ENCODE measurements at places on chromosomes 3 and 15.

- no peak for DNase-seq
Measured at GRCh38 chr3:36965440-36965839, 20.6 kb upstream of the TRANK1 start.

DNA sequence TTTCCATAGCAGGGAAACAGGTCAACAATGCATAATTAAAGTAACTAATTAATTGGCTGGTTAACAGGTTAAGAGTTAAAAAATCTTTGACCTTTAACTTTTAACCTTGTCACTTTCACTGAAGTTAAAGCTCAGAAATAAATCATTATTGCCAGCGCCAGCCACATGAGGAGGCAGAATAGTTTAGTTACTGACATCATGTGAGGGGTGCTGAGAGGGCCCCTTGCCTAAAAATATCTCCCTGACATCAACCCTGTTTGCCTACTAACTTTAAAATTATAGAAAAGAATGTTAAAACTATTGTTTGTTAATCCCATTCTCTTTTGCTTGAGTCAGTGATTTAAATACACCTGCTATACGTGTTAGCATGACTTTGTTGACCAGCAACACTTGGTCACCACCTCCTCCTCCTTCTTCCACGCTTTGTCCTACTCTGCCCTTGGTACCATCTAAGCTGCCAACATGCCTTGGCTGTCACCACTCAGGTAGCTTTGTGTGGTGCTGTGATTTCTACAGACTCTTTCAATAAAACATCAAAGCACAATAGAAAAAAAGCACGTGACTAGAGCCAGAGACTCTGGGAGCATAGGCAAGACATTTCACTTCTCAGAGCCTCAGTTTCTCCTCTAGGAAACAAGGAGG is 2.7 kb downstream of the FBXO40 start:
- no peak for DNase-seq

- DNase-seq = peak; percentile 52
Measured at GRCh38 chr3:122577409-122578031, at the start of gene PARP15. TSS of gene PARP15 (plus strand) at chr3:122577650. CDS start at chr3:122577668, 18 bp downstream.

GRCh38 chr15:41827880-41828806 is at the start of gene JMJD7:
TSS of gene JMJD7 (plus strand) at chr15:41828092. CDS start at chr15:41828125, 33 bp downstream.
- peak; percentile 81 for DNase-seq

DNA sequence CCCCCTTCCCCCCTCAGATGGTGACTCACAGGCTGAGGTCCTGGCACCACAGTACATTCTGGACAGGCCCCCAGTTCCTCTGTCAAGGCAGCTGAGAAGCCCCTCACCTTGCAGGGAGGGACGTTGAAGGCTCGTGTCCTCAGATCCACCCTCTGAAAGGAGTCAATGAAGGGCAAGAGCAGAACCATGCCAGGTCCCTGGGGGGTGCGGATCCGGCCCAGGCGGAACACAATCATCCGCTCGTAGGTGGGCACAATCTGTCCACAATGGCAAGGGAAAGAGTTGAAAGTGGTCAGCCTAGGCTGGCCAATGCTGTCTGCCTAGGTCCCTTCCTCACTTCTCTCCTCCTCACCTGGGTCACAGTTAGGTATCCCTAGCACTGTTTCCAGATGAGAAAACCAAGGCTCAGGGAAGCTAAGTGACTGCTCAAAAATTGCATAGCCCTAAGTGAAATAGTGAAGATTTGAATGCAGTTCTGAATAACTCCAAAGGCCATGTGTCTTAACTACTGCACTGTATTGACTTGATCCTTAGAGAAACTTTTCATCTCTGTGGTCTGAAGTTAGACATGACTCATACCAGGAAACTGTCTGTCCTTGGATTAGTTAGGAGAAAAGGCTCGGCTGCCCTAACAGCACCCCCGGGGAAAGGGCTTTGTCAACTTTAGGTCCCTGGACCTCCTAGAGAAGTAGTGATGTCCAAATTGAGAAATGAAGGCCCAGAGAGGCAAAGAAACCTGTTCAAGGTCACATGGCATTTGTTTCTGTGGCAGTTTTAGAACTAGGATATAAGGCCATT is 2.9 kb downstream of the STOML1 start:
- DNase-seq = no peak

DNA sequence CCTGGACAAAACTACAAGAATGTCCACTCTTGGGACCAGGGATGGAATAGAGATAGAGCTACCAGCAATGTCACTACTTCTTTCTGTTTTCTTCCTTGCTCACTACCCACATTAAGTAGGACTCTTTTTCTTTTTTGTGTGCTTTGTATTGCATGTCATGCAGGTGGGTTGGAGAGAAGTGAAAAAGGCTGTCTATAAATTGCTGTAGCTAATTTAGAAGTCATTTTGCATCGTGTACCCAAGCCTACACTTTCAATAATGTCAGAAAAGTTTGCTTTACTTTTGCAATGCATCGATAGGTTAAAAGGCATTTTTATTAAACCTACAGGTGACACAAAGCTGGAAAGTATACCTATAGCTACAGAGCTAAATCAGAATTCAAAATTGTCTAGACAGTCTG is 58.9 kb downstream of the GTF2E1 start:
- DNase-seq = no peak

GRCh38 chr3:17941766-17942165 is 199.3 kb upstream of the TBC1D5 start:
- no peak for DNase-seq

DNA sequence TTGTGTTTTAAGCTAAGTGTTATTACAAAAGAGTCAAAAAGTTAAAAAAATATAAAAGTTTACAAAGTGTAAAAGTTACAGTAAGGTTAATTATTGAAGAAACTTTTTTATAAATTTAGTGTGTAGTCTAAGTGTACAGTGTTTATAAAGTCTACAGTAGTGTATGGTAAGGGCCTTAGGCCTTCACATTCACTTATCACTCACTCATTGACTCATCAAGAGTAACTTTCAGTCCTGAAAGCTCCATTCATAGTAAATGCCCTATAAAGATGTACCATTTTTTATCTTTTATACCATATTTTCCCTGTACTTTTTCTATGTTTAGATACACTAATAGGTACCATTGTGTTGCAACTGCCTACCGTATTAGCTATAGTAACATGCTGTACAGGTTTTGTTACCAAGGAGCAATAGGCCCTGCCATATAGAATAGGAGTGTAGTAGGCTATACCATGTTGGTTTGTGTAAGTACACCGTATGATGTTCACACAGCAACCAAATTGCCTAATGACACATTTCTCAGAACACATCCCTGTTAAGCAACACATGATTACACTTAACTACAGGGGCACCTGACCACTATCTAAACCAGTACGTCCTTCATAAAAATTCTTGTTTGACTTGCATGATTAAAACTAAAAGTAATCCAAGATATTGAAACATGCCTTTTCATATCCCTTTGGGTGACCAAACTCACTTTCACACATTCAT is 17.2 kb downstream of the RAD18 start:
- DNase-seq = no peak

DNA sequence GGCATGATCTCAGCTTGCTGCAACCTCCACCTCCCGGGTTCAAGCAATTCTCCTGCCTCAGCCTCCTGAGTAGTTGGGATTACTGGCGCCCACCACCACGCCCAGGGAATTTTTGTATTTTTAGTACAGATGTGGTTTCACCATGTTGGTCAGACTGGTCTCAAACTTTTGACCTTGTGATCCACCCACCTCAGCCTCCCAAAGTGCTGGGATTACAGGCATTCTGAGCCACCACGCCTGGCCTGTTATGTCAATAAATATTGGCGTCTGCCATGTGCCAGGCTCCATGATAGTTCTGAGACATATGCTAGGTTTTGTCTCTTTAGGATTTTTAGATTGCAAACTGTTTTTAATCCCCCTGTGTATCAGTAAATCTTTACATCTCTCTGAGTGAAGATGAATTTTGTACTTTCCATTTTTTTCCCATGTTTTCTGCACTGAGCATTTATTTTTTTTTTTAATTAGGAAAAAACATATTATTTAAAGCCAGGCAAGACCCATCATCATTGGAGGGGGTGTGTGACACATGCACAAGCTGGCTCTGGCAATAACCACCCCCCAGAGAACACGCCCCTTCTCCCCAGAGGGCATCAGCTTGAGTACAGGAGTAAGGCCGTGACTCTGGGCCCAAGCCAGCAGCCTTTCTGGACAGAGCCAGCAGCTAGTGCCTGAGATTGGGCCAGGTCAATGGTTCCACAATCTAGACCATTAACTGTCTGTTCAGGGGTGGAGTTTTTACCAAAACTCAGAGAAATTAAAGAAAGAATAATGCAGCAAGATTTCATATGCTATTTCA is 51.0 kb upstream of the ATP1B3 start:
- no peak for DNase-seq

GRCh38 chr3:46932455-46933225 is 43.9 kb downstream of the CCDC12 start:
- DNase-seq = no peak

DNA sequence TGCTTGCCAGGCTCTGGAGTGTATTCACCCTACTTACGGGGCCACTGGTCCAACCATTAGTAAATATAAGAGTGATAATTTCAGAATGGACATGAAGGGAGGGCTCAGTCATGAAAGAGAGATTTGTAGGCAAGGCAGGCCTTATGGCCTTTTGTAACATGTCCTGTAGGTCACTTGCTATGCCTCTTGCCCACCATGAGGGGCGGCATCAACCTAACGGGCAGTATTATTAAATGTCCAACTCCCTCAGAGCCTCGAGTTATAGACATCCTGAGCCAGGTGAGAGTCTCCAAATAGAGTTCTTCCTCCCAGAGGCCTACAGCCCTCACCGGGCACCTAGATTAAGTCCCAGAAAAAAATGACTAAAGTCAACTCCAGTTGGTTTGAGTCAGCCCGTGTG is 30.2 kb downstream of the ONECUT1 start:
- no peak for DNase-seq

DNA sequence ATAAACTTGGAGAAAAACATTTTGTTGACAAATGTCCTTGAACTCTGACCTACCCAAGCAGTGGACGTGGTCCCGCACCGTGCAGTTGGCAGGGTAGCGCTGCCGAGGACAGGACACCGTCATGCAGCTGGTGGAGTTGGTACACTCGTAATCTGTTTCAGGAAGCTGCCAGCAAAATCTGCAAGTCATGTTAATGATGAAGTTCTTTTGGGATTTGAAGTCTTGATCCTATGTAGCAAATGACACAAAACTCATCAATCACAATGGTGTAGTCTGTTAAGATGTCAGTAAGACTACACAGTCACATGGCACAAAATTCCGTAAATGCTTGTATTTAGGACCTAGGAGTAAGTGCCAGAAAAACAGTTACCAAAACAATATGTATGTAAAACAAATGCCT is 5.5 kb downstream of the TM2D3 start:
- DNase-seq = no peak

- DNase-seq = no peak
Measured at GRCh38 chr3:14829811-14830210, 11.0 kb downstream of the FGD5 start.

DNA sequence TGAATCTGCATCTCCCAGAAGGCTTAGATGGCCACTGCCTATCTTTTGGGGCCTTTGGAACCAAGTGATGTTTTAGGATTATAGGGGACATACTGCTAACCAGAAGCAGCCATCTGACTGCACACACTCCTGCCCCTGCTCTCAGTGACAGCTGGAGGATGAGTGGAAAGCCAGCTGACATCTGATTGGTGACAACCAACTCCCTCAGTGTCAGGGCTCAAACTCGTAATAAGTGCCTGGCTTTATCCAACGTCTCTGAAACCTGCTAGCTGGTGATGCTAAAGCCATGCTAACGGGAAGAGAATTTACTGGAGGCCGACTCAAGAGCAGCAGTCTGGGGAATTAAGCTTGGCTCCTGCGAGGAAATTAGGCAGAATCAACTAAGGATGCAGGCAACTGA is 35.1 kb downstream of the KY start:
- no peak for DNase-seq

DNA sequence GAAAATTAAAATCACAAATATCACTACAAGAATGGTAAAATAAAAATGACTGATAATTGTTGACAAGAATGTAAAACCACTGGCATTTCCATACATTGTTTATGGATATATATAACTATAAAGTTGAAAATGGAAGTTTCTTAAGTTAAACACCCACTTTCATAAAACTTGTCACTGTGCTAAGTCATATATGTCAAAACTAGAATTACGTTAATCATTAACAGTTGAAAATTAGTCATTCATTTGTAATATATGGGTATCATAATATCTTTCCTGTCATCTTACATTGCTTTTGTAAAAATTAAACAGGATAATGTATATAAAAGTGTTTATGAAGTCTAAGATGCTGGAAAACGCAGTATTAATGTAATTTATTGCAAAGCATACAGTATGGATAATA is 1398.6 kb upstream of the ALCAM start:
- DNase-seq = no peak

- no peak for DNase-seq
Measured at GRCh38 chr15:63904042-63904441, 70.3 kb upstream of the HERC1 start.

GRCh38 chr15:67746022-67746421 is 79.3 kb upstream of the SKOR1 start:
- DNase-seq = no peak

DNA sequence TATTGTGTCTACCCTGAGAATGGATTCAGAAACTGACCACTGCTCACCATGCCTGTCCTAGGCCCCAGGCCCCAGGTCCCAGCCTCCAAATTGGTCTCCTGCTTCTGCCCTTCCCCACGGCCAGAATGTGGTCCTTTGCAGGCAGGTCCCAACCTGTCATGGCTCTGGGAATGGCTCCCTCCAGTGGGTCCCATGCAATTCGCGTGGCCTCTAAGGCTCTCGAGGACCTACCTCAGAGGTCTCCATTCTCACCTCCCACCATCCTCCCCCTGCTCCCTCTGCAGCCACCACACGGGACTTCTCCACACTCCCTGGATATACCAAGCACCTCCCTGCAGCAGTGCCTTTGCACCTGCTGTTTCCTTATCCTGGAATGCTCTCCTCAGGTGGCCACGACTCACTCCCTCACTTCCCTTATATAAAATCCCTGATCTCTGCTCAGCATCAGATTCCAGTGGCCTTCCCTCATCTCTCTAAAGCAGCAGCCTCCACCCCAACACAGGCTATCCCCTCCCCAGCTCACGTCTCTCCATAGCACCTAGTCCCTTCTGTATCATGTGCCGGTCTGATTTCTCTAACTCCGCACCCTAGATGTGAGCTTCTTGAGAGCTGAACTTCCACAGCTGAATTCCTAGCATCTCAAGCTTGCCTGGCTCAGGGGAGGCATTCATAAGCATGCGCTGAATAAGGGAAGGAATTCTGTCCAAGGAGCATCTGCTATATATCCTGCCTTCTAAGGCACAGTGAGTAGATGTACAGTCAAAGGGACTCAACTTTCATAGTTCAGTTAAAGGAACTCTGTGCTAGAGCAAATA is 56.9 kb downstream of the ARRDC4 start:
- DNase-seq = no peak

DNA sequence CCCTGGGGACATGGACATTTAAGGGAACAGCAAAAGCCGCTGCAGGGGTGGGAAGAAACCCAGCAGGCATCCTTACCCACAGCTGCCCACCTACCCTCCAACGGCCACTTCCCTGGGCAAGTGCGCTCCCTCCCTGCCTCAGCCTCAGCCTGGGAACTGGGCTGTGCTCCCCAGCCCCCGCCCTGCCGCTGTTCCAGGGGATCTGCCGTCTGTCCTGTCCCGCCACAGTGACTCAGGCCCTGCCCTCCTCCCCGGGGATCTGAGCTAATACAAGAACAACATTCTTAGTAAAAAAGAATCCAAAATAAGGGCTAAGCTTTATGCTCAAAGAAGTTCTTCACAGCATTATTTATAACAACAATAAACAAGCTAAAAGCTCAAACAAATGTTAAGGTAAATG is 7.4 kb upstream of the IQSEC1 start:
- DNase-seq = no peak

All from T-cell (primary cell).